ENCODE measurements at places on chromosomes 6 and 20.

GRCh38 chr20:13024596-13024995 lies 15.8 kb downstream of the SPTLC3 start:
- DNase-seq: no peak

GRCh38 chr20:50475681-50476292 lies 34.4 kb upstream of the PTPN1 start:
- no peak for DNase-seq

GRCh38 chr20:13183005-13183404 lies 38.1 kb upstream of the ISM1 start:
- no peak for DNase-seq

DNA sequence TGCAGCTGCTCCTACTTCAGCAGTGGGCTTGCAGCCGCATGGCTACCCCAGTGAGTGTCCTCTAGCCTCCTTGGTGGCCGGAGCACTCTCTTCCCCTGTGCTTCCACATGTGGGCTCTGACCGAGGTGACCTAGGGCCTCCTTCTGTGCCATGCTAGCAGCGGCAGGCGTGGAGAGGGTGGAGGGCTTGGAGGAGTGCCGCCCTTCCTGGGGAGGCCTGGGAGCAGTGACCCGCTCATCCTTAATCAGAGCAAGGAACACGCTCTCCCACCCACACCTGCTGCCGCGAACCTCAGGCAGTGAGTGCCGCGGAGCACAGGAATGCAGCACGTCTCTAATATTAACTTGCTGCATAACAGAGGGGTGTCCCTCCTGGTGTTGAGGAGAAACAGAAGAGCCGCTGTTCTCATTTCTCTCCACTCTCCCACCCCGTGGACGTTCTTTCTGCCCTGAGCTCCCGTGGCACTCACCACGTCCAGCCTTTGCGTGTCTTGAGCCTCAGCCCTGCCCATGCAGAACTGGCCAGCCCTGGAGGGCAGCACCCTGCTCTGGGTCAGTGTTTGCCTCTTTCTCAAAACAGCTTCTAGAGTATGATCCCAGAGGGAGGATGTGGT lies 31.9 kb downstream of the DUSP22 start:
- DNase-seq: no peak

- DNase-seq: no peak
Measured at GRCh38 chr20:15362849-15363248, 1025.4 kb upstream of the FLRT3 start.
